ENCODE measurements at places on chromosomes 3 and 15.

DNA sequence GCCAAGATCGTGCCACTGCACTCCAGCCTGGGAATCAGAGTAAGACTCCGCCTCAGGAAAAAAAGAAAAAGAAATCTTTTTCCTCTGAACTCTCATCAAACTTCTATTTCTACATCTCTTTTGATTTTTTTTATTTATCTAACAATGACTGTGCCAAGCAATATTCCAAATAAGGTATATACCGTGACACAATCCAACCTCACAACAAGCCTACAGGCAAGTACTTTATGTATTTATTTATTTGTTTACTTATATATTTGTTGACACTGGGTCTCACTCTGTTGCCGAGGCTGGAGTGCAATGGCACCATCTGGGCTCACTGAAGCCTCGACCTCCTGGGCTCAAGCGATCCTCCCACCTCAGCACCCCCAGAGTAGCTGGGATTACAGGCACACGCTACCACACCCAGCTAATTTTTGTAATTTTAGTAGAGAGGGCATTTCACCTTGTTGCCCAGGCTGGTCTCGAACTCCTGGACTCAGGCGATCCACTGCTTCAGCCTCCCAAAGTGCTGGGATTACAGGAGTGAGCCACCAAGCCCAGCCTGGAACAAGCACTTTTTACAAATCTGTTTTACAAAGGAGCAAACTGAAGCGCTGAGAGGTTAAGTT lies 94.9 kb upstream of the CHD2 start:
- DNase-seq: no peak

DNA sequence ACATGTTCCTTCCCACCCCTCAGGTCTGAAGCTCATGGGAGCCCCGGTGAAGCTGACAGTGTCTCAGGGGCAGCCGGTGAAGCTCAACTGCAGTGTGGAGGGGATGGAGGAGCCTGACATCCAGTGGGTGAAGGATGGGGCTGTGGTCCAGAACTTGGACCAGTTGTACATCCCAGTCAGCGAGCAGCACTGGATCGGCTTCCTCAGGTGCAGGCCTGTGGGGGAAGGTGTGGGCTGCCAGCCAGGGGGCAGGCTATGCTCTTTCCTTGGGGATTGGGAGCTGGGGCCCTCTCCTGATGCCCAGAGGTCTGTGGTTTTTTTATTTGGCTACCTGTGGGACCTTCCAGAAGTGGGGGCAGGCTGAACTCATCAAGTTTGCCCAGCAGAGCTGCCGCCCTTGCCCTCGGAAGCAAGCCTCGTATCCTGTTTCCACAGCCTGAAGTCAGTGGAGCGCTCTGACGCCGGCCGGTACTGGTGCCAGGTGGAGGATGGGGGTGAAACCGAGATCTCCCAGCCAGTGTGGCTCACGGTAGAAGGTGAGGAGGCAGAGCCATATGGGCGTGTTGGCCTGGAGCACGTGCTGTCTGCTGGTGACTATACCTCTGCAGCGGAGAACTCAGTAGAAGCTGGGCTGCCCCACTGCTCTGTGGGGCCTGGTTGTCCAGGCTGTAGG lies 2.2 kb downstream of the TYRO3 start:
- no peak for DNase-seq

GRCh38 chr3:126665959-126666657 lies 11.2 kb upstream of the TXNRD3 start:
- no peak for DNase-seq

DNA sequence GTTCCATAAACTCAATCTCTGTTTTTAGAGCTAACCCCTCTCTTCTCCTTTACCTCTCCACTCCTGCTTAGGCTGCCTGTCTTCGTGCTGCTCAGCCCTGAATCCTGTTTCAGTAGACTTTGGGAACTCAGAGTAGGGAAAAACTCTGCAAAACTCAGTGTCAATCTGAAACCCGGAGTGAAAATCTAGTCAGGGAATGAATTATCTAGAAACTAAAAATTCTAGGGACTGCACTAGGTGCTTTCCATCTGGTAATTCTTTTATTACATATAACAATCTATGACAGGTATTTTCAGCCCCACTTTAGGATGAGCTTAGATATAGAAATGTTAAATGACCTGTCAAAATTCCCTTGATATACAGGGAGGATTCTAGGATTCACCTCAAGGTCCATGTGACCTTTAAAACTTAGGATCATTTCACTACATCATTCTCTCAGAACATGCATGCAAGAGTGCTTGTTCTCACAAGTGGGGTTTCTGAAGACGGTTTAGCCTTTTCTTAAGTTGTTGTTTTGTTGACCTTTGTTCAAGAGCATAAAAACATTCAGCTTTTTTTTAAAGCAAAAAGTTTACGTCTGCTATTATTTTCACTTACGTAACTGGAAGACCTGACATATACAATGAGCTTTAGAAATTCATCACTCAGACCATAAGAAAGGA lies 108.2 kb upstream of the MBNL1 start:
- no peak for DNase-seq

DNA sequence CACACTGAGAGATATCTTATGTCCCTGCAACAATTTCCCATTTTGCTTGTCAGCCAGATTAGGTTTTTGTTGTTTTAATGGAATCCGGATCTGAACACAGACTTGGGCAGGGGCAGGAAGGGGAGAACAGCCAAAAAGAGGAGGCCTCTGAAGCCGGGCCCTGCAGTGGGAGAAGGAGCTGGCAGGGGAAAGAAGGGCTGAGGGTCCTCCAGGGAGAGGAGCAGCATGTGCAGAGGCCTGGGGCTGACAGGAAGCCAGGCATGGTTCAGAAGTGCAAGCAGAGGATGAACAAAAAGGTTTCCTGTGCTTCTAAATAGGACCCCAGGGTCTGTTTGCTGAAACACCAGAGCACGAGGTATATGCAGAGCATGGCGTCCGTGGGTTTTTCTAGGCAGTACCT lies 49.1 kb upstream of the POMGNT2 start:
- DNase-seq: no peak

- no peak for DNase-seq
Measured at GRCh38 chr3:136750897-136751315, 1.3 kb downstream of the STAG1 start.
